ENCODE measurements at places on chromosomes 5 and 9.

- DNase-seq, result no peak
Measured at GRCh38 chr5:168401226-168401625, 85.0 kb upstream of the RARS1 start.

DNA sequence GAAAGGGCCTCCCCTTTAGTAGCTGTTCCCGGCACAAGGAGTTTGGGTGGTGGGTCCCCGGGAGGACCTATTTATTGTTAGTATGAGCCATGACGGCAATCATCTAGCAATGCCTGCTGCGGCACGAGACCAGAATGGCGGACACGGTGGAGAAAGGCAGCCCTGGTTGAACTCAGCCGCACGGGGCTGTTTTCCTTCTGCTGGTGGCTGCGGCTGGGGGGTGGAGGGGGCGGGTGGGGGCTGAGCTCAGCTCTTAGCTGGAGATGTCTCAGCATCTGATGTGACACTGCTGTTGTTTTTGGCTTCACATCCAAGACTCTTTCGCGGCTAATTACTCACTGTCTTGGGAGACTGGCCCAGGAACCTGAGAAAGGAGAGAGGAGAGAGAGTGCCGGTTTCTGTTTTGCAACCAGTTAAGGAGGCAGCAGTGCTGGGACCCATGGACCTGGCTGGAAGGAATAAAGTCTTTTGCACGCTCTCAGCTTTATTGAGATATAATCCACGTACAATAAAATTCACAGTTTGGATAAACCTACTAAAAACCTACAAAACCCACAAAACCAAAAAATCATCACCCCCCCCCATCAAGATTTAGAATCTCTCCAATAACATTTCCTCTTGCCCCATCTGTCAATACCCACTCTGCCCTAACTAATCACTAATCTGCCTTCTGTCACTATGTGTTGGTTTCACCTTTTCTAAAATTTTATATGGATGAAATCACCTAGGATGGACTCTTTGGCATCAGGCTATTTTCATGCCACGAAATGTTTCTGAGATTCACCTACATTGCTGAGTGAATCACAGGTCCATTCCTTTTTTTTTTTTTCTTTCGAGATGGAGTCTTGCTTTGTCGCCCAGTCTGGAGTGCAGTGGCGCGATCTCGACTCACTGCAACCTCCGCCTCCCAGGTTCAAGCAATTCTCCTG, 81.8 kb upstream of the NEURL1B start:
- DNase-seq, result no peak

- no peak for DNase-seq
Measured at GRCh38 chr9:36844961-36845360, 189.1 kb downstream of the PAX5 start.

GRCh38 chr5:172683645-172684471, 42.8 kb downstream of the NEURL1B start:
- peak; percentile 82 for DNase-seq

DNA sequence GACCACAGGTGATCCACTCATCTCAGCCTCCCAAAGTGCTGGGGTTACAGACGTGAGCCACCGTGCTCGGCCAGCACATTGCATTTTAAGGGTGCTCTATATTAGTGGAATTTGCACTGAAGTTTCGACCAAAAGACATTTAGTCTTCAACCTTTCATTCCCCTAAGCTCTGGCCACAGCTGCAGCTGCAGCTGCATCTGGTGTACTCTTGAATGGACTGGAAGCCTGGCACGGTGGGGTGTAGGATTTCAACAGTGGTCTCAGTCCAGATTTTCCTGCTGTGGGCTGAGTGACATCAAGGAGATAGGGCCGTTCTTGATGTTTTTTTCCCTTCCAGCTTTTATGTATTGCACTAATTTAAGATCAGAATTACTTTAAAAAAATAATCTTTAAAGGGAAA, 255.2 kb downstream of the PDZD2 start:
- DNase-seq, result no peak

- DNase-seq, result no peak
Measured at GRCh38 chr5:40547557-40547956, 132.2 kb upstream of the PTGER4 start.

DNA sequence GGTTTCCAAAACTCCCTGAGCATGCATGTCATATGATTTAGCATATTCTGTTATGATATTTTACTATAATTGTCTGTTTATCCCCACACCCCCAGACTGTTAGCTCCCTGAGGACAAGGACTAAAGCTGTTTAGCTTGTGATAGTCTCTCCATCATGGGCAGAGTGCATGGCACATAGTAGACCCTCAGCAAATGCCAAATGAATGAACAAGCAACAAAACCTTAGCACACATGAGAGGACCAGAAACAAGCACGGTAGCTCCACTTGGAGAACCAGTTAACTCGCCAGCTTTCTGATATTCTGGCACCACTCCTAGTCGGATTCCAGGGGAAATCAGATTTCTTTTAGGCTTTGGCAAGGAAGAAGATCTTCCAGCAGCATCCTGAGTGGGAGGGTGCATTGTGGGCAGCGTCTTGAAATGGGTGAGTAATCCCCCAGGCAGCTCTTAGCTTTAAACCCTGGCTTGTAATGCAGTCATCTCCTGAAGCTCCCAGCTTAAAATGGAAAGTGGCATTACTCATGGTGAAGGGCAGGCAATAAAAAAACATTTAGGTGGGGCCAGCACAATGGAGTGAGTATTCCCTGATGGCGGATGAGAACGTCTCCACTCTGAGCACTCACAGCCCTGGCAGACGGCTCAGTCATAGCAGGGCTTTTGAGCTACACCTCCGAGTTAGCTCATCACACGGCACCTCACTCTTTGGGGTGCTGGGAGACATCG, 41.1 kb downstream of the FGF1 start:
- no peak for DNase-seq

DNA sequence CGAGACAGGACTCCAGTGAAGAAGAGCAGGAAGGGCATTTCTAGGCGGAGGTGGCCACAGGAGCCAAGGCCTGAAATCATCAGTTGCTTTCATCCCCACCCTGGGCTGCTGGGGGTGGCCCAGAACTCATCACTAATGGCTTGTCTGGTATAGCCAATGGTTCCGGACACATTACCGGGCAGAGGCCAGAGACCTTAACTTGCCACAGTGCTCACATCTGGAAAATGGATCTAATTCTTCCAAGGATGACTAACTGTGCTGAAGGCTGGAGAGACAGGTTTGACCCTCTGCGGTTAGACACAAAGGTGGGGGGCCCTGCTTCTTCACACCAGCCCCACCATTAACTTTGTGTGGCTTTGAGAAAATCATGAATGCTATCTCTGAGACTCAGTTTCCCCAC, 6.2 kb upstream of the COL27A1 start:
- DNase-seq, result no peak

GRCh38 chr5:73318308-73318719, 130.3 kb downstream of the FOXD1 start:
- no peak for DNase-seq

DNA sequence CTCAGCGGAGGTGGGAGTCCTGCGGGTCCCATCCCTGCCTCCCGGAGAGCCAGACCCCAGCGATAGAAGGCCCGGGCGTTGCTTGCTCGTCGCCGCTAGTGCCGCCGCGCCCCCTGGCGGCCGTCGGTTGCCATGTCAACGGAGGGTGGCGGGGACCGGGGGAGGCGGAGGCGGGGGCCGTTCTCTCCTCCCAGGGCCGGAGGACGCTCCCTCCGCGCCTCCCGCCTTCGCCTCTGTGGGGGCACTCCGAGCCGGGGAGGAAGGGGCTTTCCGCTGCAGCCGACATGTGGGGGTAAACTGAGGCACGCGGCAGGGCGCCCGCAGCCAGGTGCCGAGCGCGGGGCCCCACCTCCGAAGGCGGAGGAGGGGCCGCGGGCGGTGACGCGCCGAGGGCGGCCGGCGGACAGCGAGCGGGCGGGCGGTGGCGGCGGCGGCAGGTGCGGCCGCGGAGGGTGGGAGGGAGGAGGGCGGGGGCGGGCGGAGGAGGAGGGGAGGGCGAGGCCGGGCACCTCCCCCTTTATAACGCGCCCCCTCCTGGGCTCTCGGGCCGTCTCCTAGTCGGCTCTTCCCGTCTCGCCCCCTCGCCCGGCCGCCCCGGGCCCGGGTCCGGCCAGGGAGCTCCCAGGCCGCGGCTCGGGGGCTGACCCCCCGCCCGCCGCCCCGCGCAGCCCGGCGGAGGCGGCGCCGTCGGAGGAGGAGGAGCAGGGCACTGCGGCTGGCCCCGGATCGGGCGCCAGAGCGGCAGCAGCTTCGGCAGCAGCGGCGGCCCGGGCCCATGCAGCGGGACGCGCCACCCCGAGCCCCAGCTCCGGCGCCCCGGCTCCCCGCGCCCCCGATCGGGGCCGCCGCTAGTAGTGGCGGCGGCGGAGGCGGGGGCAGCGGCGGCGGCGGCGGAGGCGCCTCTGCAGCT, 556 bp upstream of the CDK9 start:
- DNase-seq, result peak; percentile 93

GRCh38 chr9:16618524-16618923, 251.9 kb downstream of the BNC2 start:
- DNase-seq, result no peak

DNA sequence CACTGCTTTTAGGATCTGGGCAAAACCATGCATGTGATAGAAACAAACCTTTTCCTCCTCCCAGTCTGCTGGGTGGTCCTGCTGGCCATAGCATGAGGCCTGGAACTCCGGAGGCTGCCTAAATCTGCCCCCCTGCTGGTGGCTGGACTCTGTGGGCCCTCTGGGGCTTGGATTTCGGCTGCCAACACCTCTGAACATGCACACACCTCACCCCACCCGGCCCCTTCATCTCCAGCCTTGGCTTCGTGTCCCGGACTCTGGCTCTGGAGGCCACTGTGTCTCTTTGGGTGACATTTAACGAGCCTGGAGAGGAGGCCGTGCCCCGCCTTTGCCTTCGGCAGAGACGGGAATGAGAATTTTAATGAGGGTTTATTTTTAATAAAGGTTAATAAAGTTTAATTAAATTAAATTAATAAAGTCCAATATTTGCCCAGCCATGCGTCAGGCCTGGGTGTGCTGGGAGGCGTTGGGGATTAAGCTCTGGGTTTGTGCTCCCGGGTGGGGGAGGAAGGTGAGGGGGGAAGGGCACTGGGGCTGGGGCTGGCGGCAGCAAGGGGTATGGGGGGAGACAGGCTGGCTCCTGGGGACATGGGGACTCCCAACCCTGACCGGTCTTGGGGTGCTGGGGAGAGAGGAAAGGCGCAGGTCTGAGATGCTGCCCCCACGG, 251.8 kb downstream of the PBX3 start:
- DNase-seq, result no peak

- DNase-seq, result no peak
Measured at GRCh38 chr9:109883623-109884022, 103.6 kb downstream of the PALM2AKAP2 start.

DNA sequence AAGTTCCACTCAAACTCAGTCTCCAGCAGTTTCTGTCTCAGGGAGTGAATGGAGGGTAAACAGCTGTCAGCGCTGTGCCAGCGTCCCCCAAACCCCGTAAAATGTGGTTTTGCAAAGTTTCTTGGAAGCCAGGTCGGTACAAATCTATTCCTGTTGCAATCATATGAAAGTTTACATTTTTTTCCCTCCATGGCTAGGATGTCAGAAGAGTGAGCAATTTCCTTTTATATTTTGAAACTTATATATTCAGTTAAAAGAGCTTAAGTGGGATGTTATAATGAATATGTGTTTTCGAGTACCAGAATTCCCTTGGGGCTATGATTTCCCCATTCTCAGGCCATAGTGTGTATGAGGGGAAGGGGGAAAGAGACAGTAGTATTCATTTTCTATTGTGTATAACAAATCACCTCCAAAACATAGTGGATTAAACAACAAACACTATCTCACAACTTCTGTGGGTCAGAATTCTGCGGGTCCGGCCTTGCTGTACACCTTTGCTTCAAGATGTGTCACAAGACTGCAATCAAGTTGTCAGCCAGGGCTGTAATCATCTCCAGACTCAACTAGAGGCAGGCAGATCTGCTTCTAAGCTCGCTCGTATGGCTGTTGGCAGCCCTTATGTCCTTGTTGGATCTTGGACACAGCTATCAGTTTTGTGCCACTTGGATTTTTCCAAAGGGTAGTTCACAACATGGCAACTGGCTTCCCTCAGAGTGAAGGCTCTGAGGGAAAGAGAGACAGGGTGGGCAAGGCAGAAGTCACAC, 107.4 kb downstream of the SNX18 start:
- DNase-seq, result no peak

DNA sequence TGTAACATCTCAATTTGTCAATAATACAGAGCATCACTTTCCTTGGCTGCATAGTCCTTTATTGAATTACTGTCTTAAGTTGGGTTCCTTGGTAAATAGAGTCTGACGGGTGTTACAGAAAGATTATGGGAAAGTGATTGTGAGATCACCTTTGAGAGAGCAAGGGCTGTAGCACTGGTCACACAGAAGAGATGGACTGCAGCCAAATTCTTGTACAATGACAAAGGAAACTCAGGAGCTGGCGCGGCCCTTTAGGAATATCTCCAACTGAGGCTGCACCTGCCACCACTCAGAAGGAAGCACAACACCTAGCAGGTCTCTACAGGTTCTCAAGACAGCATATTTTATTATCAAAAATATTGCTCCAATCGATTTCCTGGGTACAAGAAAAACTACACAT, 350.0 kb upstream of the ISL1 start:
- DNase-seq, result peak; percentile 14

- peak; percentile 20 for DNase-seq
Measured at GRCh38 chr5:138819081-138819480, 56.1 kb downstream of the LRRTM2 start.

- no peak for DNase-seq
Measured at GRCh38 chr9:72943844-72944462, 8.9 kb downstream of the ALDH1A1 start.

DNA sequence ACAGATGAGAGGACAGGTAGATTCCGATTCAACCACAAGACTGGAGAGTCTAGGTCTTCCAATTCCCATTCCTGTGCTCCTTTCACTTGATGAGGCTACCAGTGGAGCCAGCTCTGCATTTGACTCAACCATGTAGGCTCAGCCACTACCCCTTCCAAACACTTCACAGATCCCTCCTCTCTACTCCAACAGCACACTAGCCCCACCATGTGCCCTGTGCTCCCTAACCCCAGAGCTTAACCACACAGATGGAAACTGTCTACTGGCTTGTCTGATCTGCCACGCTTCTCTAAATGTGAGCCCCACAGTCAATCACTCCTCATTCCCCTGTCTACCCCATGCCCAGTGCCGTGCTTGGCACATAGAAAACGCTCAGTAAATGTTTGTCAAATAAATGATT, 508.2 kb downstream of the CDK5RAP2 start:
- DNase-seq, result peak; percentile 33

DNA sequence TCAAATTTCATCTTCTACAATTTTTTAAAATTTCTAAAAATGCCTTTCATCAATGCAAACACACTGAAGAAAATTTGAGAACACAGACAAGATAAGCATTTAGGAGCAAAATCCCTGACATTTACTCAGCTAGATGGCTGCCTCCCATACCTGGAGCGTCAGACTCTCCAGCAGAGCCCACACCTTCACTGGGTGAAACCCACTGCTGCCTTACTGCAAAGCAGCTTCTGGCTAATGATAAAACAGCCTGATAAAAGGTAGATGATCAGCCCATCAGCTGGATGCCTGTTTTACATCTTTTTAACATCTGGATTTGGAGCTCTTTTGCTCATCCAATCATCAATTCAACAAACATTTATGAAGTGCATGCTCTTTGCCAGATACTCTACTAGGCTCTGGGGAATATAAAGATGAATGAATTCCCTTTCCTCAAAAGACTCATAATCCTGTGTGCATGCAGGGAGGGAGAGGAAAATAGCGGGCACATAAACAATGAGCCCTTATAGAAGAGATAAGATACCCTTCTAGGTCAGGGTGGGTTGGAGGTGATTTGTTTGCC, 271.2 kb downstream of the SAXO1 start:
- no peak for DNase-seq
